ENCODE measurements at places on chromosomes 1 and 21.

DNA sequence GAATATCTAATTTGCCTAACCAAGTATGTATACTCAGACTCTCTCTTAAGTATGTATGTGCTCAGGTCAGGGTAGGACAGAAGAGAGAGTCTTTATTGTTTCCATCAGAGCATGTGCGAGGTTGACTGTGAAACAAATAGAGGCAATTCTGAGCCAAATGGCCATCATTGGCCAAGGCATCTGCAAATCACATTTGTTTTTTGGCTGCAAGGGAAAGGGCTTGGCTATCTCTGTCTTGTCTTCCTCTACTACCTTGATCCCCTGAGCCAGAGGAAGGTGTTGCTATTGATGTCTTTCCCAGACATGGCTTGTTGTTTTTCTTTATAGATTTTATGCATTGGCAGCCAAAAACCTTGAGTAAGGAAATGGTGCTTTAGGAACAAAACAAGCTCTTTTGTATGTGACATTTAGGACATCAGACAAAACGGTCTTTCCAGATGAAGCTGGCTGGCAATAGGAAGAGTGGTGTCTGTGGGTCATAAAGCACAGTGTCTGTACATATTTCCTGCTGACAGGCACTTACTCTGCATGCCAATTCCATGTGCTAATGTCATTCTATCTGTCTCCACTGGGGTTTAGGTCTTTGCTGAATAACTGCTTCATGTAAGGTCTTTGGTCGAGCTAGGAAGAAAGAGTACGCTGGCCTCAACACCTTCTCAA is 163.3 kb downstream of the BRINP2 start:
- DNase-seq = no peak

GRCh38 chr1:47405697-47406096 is 10.4 kb upstream of the FOXE3 start:
- DNase-seq = no peak

DNA sequence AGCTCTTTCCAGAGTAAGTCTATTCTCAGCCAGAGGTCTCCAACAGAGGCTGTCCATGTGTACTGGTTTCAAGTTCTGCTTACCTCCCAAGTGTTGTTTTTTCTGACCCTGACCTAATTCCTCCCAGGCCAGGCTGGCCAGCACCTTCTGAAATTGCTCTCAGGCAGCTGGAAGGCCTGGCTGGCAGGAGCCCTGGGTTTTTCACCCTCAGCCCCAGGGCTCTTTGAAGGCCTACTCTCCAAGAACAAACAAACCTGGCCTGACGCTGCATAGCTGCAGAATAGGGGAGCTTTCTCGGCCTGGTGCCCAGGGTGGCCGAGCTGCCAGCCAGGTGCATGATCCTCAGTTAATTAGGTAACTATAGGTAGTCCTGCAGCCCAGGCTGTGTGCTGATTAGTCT is 147.5 kb downstream of the CACNA1E start:
- DNase-seq = no peak

- no peak for DNase-seq
Measured at GRCh38 chr1:17597651-17598050, 58.2 kb downstream of the ARHGEF10L start.
